ENCODE measurements at places on chromosomes 12 and 14. TPM values are rescaled to one million over a fixed set of nuclear protein-coding genes. Genes with fewer than 3 reads are reported as not detected.

The STAB2 gene
- total RNA-seq: 0.80 TPM

The SELPLG gene
- 7.4 TPM for total RNA-seq

The AICDA gene
- total RNA-seq: 1.8 TPM

The BDKRB2 gene
- total RNA-seq: 16.3 TPM

The MORN3 gene
- total RNA-seq: not detected

The TCTN2 gene
- total RNA-seq: 4.3 TPM

The P2RX2 gene
- total RNA-seq: not detected

The MMP14 gene
- 88.3 TPM for total RNA-seq

The C12orf54 gene
- not detected for total RNA-seq

The VIPAS39 gene
- 21.5 TPM for total RNA-seq

The ING4 gene
- total RNA-seq: 109 TPM

The OLR1 gene
- not detected for total RNA-seq

The VASH1 gene
- total RNA-seq: 33.0 TPM

The SOAT2 gene
- 55.0 TPM for total RNA-seq

The DIO3 gene
- not detected for total RNA-seq

The ADAM21 gene
- not detected for total RNA-seq

The BCL2L14 gene
- total RNA-seq: 94.8 TPM

The KRT6C gene
- 0.67 TPM for total RNA-seq

The FGF6 gene
- total RNA-seq: not detected

The POU6F1 gene
- 19.8 TPM for total RNA-seq

The LUM gene
- 65.2 TPM for total RNA-seq

GRCh38 chr14:79475887-79476532 is 735.3 kb downstream of the DIO2 start:
- DNase-seq: no peak

- DNase-seq: no peak
Measured at GRCh38 chr14:100282083-100282350, 24.2 kb downstream of the SLC25A29 start.

DNA sequence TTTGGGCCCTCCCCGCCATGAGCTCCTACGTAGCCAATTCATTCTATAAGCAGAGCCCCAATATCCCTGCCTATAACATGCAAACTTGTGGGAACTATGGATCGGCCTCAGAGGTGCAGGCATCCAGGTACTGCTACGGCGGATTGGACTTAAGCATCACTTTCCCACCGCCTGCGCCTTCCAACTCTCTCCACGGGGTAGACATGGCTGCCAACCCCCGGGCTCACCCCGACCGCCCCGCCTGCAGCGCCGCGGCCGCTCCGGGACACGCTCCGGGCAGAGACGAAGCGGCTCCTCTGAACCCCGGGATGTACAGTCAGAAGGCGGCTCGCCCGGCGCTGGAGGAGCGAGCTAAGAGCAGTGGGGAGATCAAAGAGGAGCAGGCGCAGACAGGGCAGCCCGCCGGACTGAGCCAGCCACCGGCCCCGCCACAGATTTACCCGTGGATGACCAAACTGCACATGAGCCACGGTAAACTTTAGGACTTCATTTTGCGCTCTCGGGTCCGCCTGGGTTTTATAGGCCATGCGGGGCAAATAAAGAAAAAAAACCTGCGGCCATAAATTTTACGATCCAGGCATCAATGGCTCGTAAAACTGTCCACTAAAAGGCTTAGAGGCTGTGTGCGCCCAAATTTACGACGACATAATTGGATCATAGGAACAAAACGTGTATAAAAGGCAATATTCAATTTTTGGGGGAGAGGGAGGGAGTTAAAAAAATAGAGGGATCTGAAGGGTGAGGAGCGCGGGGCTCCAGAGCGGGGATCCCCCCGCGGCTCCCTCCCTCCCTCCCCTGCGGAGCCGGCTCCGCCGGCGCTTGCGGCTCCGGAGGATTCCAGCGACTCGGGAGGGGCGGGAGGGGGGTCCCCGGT is 493 bp downstream of the HOXC5 start:
- DNase-seq: peak; percentile 62

GRCh38 chr12:97745406-97746101 is 282.9 kb downstream of the RMST start:
- DNase-seq: no peak

DNA sequence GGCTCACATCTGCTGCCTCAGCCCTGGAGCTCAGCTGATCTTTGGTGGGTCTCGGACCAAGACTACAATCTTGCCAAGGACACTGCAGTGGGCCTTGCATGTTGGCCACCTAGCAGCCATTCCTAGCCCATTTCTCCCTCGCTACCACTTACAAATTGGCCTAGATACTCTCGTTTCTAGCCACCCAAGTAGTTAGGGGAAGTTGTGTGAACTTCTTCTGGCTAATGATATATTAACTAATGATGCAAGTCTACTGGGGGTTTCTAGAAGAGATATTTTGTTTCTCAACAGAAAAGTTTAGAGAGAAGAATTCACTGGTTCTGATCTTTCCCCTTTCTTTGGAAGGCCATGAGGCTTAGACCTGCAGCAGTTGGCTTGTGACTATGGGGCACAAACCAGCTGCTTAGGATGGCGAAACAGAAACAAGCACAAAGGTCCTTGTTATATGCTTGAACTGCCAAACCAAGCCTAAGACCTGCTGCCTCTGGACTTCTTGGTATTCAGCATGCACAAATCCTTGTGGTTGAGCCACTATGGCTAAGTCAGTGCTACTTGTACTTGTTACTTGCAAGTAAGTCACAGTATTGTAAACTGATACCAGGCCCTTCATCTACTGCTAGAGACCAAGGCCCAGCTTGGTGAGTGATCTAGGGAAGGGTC is 30.5 kb upstream of the GPATCH2L start:
- peak; percentile 3 for DNase-seq

GRCh38 chr12:3995306-3995705 is 122.1 kb upstream of the PARP11 start:
- DNase-seq: no peak

DNA sequence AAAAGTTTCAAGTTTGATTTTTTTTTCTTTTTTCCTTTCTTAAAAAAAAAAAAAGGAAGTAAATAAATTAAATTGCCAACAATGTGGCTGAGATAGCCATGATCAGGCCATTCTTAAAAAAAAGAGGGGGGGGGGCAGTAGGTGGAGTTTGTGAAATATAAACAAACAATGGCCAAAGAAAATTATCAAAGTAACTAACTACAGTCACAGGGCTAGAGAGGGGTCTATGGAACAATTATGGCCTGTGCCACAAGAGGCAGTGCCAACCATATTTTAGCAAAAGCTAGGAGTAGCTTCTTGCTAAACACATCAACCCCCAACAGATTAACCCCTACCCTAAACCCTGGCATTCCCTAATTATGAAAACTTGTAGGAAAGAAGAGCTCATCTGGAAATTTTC is 16.2 kb upstream of the SMARCC2 start:
- no peak for DNase-seq

DNA sequence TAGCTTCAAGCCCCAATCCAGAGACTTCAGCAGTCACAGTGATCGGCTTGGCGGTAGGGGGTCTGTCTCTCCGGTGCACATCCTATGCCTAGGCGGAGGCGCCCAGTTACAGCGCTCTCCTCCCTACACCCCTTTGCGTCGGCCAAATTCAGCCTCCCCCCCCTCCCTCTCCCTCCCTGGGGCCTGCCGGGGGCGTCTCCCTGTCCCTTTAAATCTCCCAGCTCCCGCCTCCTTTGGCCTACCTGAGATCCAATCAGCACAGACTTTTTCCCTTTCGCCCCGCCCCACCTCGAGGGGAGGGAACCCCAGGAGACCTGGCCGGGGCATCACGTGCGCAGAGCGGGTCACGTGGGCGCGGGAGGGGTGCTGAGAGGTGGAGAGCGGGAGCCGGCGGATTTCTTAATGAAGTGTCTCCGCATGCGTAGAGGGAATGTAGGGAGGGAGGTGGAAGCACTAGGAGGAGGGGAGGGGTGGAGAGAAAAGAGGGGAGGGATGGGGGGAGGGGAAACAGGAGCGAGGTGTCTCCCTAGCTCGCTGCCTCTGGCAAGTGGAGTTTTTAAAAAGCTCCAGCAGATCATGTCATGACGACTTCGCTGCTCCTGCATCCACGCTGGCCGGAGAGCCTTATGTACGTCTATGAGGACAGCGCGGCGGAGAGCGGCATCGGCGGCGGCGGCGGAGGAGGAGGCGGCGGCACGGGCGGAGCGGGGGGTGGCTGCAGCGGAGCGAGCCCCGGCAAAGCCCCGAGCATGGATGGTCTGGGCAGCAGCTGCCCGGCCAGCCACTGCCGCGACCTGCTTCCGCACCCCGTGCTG is at the start of gene HOXC13:
Gene HOXC13 (plus strand): TSS at position 506 of the 815 bp plus-strand sequence. CDS start 76 bp downstream, at position 582.
- DNase-seq: no peak

GRCh38 chr12:68798882-68799234 is 9.1 kb upstream of the MDM2 start:
- DNase-seq: no peak

GRCh38 chr12:4720637-4720995 is 416 bp downstream of the GALNT8 start:
- no peak for DNase-seq

- DNase-seq: no peak
Measured at GRCh38 chr12:46380022-46380796, 7.6 kb upstream of the SLC38A2 start.

DNA sequence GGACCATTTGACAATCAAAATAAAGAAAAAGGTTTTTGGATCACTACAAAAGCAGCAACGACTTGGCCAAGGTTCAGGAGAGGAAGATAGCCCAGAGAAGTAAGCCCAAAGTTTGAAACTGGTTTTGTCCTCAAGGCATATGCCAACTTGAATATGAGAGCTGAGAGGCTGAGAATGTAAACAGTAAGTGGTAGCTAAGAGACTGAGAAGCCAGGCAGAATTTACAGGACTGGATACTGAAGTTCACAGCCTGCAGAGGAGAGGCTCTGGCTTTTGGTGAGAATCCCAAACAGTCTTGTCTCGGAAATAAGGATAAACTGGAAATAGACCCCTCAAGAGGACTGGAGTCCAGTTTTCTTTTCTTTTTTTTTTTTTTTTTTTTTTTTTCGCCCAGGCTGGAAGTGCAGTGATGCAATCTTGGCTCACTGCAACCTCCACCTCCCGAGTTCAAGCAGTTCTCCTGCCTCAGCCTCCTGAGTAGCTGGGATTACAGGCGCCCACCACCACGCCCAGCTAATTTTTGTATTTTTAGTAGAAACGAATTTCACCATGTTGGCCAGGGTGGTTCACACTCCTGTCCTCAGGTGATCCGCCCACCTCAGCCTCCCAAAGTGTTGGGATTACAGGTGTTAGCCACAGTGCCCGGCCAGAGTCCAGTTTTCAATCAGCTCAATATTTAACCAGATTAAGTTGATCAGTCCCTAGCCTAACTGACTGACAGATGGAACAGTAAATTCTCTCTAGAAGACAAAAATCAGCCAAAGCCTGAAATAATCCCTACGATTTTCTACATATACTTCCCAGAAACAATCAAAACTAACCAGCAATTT is 82.6 kb upstream of the COCH start:
- DNase-seq: no peak

DNA sequence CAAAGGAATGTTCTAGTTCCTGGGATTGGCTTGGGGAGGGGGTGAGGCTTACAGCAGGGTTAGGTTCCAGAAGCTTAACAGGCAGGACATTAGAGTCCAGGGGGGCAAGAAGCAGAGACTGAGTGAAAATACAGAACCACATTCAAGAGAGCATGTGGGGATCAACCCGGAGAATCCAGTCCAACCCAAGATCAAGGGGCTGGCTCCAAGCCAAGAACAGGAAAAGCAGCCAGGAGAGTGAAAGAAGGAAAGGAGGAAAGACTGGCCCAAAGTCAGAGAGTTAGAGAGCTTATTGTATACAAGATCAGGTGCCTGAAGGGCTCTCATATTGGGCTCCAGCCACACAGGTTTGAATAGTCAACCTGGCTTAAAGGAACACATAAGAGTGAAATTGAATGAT is 190.3 kb upstream of the CDKN3 start:
- no peak for DNase-seq

- no peak for DNase-seq
Measured at GRCh38 chr12:26623136-26623535, 209.9 kb downstream of the ITPR2 start.

- DNase-seq: no peak
Measured at GRCh38 chr12:132858718-132859266, 28.6 kb downstream of the CHFR start.

GRCh38 chr12:131738196-131738595 is 27.3 kb downstream of the SFSWAP start:
- no peak for DNase-seq

DNA sequence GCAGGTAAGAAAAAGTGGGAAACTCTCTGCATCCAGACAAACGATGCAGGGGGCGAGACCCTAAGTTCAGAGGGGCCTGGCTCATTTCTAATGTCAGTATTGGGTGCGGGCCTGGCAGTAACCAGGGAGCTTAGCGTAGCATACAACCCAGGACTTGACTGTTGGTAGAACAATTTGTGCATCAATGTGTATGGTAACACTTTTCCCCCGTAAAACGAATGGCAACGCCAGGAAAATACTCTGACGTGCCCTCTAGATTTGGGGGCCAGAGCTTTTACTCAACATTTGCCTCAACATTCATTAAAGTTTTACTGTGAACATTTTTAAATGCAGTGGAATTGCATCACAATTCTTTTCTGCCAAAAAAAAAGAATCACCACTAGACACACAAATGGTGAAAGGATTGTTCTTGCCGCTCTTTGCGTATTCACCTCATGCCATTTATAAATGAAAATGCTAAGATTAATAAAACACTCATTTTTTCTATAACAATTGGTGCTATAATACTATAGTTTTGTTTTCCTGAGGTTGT is 867 bp downstream of the RHOJ start:
- no peak for DNase-seq

DNA sequence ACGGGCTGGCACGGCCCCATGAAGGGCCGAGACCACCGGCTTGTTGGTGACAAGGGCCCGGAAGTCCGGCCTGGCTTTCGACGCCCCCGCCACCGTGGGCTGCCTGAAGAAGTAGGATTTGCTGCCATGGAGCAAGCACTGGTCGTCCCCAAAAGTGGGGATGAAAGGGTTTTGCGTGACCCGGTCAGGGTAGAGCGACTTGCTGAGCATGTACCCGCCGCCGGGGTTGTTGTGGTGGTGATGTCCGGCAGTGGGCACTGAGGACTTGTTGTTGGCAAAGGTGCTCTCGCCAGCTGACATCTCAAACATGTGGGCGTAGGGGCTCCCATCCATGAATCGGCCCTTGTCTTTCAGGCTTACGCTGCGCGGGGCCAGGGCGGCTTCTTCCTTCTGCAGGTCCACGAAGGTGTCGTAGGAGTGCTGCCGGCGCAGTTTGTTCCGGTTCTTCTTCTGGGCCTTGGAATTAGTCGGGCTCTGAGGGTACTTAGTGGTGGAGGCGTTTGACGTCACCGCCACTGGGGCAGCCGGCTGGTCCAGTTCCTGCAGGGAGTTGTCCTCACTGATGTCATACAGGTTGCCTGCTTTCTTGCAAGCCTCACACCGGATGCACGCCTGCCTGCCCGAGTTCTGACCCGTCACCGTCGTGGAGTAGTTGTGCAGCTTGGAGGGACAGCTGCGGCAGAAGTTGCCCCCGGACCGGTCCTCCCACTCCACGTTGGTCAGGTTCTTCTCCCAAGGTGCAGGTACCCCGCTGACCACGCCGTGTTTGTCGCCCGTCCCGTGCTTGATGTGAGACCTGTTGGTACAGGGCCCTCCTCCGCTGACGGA is 366.6 kb downstream of the EMP1 start:
- no peak for DNase-seq

DNA sequence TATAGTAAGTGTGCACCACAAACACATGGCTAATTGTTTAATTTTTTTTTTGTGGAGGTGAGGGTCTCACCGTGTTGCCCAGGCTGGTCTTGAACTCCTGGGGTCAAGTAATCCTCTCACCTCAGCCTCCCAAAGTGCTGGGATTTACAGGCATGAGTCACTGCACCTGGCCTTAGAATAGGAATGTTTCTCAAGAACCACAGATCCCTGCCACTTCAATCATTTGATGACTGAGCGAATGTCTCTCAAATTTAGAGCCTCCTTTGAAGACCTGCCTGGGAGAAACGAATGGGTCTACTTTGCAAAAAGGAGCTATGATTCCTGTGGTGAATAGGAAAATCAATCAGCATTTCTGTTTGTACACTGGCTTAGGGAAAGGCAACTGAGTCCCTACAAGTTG is 33.5 kb upstream of the CHST11 start:
- DNase-seq: no peak

Measured in Peyer's patch (tissue), 4 donors.